ENCODE measurements at places on chromosomes 6 and 20.

GRCh38 chr6:53947780-53948179, 153.0 kb downstream of the LRRC1 start:
- no peak for DNase-seq

- DNase-seq = no peak
Observed at GRCh38 chr20:17957505-17958363, 10.9 kb downstream of the SNX5 start.

DNA sequence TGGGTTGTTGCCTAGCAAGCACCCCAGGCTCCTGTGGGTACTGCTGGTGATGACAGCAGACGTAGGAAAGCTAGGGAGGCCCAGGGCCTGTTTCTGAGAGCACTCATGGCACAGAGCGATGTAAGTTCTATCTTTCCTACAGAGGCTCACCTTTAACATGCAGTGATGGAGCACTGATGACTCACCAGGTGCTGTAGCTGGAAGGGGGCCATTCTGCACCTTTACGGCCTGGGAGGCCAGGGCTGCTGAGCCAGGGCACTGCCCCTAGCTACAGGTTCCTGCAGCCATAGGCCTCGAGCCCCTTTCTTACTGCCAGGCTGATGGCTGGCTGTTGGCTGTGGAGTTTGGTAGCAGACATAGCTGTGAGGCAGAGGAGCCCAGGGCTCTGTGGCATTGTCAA, 31.1 kb upstream of the GPR6 start:
- DNase-seq = no peak

GRCh38 chr20:53677447-53678314, 84.0 kb upstream of the ZNF217 start:
- no peak for DNase-seq

DNA sequence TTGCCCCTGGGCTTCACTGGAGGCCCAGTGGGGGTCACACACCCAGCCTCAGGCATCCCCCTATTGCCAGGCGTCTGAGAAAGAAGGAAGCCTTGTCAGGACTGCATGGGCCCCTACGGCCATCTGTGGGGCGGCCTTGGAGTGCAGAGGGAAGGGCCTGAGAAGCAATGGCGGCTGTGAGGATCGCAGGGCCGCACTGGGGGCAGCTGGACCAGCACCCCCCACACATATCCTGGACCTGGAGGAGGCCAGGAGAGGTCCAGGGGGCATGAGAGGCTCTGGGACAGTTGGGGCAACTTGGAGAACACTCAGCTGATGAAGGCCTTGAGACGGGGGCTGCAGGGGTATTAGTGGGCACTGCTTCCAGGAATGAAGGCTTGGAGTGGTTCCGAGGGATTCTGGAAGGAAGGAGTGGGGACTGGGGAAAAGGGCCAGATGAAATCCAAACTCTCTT, 16.5 kb downstream of the MDFI start:
- no peak for DNase-seq

DNA sequence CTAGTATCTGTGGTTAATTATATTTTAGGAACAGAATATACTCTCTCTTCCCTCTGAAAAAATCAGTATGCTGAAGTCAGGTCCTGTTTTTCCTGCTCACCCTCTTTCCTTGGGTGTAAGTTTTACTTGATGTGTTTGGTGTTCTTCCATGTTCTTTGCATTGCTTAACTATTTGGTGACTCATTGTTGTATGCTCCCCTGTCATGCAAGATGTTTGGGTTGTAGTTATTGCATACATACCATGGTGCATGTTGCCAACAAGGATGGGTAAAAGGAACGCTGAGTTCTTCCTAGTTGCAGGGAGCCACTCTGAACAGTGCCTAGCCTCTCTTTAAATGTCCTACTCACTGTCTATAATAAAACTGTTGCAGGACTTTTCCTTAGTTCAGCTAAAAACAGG, 207.9 kb upstream of the LAMP5 start:
- DNase-seq = peak; percentile 39

GRCh38 chr6:18712595-18712994, 325.4 kb downstream of the RNF144B start:
- DNase-seq = no peak

DNA sequence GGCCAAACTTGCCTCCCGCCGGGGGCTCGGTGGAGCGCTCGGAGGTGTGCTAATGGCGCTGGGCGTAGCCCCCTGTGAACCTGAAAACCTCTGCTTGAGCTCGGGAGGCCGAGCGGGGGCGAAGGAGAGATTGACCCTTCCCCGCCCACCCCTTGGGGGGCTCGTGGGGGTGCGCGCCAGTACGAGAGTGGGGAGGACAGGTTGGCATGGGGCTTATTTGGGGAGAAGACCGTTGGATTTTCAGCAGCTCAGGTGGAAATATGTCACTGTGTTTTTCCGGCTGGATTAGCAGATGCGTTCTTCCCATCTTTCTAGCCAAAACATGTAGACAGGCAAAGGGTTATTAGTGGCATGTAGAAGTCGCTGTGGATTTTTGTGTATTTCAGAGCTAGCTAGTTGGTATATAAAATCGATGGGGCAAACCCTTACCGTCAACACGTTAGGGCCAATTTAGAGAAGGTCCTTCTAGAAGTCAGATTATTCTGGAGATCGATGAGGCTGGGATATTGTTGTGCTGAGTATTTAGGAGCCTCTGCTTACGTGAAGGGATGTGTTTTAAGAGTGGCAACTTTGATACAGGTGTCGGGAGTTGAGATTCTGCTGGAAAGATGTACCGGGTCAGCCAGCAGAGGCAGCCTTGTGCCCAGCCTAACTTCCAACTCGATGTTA, 525 bp downstream of the NCOA7 start:
- peak; percentile 66 for DNase-seq

GRCh38 chr20:49381558-49382493, 100.6 kb downstream of the KCNB1 start:
- DNase-seq = peak; percentile 40

DNA sequence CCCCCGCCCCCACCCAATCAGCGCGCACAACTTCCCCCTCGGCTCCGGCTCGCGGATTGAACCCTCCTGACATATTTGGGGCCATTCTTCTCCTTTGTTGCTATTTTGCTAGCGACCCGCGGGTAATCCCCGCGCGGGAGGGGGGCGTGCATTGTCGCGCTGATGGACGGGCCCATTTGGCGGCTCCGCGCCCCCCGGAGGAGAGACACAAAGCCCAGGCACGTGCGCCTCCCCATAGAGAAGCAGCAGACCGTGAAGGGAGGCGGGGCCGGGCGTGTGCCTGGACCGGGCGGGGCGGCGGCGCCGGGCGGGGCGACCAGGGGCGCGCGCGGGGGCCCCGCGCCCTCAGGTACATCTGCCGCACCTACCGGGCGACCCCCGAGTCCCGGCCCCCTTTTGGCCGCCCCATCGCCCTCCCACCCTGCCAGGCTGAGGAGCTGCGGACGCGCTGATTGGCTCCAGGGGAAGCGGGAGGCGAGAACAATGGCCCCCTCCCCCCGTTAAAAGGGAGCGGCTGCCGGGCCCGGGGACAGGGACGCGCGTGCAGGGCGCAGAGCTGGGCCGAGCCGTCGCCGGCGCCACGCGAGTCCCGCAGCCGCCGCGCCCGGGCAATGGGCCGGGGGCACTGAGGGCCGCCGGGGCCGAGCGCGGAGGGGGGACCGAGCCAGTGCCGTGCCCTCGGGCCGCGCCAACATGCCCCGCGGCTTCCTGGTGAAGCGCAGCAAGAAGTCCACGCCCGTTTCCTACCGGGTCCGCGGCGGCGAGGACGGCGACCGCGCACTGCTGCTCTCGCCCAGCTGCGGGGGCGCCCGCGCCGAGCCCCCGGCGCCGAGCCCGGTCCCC, at the start of gene INSM1:
INSM1 (plus strand) TSS at position 530 of the 843 bp plus-strand sequence; CDS start at position 694, 164 bp downstream.
- no peak for DNase-seq

GRCh38 chr6:146545581-146545980, 1.9 kb downstream of the RAB32 start:
- peak; percentile 39 for DNase-seq

GRCh38 chr6:6006006-6006427, 708 bp downstream of the NRN1 start:
- peak; percentile 22 for DNase-seq

DNA sequence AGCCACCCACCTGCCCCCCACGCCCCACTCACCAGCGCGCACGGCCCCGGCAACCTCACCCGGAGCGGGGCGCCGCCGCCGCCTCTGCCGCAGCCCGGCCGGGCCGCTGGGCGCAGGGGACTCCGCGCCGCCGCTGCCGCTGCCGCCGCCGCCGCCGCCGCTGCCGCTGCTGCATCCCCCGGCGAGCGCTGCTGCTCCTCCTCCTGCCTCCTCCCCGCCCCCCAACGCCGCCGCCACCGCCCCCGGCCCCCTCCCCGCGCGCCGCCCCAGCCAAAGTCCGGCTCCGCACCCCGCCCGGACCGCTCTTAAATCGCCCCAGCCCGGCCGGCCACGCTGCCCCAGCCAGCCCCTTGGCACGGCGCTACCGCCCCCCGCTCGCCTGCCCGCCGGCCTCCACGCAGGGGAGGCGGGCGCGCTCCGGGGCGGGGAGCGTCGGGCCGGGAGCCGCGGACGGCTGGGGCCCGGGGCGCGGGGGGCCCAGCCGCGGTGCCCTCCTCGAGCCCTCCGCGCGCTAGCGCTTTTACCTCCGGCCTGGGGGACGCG, at the start of gene SULF2:
SULF2 (minus strand) TSS at position 171 of the 543 bp plus-strand sequence. CDS start 28,118 bp downstream, outside the sequence.
- no peak for DNase-seq

DNA sequence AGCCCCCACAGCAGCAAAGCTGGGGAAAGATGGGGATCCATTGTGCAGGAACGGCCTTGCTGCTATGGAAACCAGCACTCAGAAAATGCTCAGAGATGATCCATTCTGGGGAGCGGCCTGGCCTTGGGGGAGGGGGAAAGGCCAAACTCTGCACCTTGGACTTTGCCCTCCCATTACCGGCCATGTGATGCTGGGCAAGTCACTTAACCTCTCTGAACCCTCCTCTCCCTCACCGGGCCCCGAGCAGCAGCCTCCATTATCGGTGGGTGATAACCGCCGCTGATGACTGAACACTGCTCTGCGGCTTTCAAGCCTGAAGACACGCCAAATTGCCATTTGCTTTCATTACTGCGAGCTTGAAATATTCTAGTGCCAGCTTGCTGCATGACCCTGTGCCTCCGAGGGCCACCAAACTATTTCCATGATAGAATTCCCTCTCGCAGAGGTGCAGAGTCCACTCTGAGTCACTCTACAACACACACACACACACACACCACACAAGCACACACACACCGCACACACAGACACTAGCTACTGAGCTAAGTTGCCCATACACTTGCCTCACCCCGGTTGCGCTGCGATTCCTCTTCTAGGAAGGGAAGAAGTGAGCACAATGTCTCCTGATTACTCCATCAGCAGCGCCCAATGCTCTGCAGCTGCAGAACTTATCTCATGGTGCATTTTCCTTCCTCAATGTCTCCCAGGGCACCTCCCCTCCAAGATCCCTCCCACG, 20.6 kb upstream of the SIRPA start:
- no peak for DNase-seq

DNA sequence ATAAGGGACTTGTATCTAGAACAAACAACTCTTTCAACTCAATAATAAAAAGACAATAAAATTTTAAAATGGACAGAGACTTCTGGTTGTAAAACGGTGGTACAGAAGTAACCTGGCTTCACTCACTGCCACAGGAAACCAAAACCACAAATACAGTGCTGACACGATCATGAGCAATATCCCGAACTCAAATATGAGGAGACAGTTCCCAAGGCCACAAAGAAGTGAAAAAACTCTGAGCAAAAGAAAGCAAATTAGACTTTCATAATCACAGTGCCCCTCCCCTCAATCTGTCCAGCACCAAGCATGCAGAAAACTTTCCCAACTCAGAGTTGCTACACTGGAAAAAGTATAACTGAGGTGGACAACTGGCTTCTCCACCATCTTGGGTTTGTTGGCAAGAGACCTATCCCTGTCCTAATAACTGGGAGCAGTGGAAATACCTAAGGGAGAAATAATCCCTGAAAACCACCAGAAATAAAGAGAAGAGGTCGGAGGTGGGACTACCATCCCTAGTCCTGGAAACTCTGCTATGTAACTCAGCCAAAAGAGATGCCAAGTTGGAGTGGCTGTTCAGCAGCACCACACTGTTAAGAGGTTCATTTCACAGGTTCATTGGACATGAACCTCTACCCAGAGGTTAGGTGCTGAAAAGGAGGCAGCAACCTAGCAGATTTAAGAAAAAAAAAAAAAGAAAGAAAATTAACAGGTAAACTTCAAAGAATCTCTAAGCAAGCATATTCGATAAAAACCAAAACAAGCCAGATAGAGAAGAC, 55.5 kb downstream of the REV3L start:
- DNase-seq = peak; percentile 68

GRCh38 chr6:43915986-43916923, 146.2 kb downstream of the VEGFA start:
- DNase-seq = no peak

DNA sequence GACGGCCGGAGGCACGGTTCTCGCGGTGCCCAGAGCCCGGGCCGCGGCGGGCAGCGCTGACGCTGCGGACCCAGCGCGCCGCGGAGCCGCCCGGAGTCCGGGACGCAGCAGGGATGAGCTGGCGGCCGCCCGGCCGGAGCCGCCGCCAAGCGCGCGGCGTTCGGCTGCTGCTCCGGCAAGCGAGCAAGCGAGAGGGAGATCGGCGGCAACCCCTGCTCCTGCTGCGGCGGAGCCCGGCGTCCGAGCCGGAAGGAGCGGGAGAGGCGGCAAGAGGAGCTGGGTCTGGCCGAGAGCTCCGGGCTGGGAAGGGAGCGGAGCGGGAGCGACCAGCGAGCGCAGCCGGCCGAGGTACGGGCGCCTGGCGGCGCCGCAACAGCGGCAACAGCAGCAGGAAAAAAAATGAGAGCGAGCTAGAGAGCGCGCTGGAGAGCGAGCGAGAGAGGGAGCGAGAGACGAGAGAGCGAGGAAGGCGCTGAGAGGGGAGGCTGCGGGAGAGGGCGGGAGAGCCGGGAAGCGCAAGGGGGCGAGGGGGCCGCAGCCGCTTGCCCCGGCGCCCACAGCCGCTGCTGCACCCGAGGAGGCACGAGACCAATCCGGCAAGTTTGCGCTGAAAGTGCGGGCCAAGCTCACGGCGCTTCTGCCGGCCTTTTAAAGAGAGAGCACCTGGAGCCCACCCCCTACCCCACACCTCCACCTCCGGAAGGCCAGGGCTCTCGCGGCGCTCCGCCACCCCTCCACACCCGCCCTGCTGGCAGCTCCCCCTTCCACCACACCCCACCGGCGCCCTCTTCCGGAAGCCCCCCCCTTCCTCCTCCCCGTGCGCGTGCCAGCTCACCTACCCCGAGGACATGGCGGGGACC, 496 bp downstream of the GRM4 start:
- DNase-seq = peak; percentile 73

DNA sequence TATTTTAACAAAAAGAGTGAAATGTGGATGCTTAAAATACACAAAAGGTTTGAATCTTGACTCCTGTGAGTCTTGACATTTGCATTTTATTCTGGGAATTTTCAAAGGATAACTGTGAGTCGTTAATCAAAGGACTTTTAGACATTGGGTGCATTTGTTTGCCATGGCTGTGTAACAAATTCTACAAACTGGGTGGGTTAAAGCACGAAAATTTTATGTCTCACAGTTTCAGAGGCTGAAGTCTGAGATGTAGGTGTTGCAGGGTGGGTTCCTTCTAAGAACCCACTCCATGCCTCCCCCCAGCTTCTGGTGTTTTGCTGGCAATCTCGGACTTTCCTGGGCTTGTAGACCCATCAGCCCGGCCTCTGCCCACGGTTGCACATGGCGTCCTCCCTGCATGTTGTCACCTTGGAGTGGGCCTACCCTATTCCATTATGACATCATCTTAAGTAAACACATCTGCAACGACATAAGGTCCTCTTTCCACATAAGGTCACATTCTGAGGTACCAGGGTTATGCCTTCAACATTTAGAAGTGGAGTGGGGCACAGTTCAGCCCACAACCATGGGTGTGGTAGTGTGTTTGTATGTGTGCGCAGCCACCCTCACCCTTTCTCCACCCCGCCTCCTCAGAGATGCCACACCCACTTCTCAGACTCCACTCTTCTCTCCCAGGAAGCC, 113.1 kb downstream of the FOXA2 start:
- no peak for DNase-seq

- peak; percentile 59 for DNase-seq
Observed at GRCh38 chr6:81487489-81487888, 265.0 kb downstream of the TENT5A start.
